HCEC 1CT (cell line): ENCODE measurements at places on chromosomes 11 and 22.

GRCh38 chr11:8258784-8259183 is 4.9 kb downstream of the LMO1 start:
- peak; percentile 41 for DNase-seq

- no peak for DNase-seq
These were observed 365.4 kb downstream of the BRD1 start for GRCh38 chr22:49462291-49462690.

- DNase-seq: peak; percentile 18
These were observed 7.5 kb downstream of the NARS2 start for GRCh38 chr11:78567209-78567608.

DNA sequence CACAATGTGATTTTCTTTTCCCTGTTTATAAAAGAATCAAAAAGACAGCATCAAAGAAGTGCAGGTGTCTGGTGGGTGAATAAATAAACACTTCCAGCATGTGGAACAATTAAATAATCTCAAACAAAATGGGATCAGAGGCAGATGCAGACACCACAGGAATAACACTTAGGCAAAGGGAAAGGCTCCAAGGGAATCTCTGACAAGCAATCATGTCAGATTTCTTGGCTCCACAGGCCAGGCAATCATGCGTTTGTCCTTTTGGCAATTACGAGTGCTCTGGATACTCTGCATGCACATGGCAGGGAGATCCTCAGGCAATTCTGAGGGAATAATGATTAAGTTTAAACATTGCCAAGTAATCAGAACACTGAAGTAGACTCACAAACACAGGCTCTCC is 403.5 kb upstream of the LUZP2 start:
- no peak for DNase-seq

GRCh38 chr22:29037340-29037932 is 24.2 kb downstream of the C22orf31 start:
- no peak for DNase-seq

DNA sequence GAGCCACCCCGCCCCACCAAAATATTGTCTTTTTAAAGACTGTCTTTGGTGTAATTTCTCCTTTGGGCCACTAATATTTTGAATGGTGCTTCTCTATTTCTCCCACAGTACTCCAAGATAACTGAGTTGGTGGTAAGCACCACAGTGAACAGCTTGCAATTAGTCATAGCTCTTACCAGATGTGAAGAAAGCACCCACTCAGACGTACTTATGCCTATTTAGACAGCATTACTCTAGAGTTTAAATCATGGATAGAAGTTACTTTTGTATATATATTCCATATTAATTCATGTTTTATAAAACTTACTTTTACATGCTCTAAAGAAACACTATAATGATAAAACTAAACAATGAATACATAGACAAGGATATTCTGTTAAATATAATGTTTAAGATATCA is 12.7 kb downstream of the ANO3 start:
- DNase-seq: peak; percentile 78

DNA sequence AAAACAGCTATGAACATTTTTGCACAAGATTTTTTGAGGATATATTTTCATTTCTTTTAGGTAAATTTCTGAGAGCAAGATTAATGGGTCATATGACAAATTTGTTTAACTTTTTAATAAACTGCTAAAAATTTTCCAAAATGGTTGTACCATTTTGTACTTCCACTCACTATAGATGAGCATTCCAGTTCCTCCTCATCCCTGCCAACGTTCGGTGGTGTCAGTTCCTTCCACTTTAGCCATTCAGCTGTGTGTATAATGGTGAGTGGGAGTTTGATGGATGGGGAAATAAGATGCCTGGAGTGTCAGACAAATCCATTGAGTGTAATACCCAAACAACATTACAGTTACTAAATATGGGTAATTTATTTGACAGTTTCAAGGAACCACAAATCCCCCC is 49.7 kb downstream of the MIAT start:
- DNase-seq: no peak

GRCh38 chr11:57432714-57433163 is 5.8 kb upstream of the SLC43A3 start:
- DNase-seq: peak; percentile 80

DNA sequence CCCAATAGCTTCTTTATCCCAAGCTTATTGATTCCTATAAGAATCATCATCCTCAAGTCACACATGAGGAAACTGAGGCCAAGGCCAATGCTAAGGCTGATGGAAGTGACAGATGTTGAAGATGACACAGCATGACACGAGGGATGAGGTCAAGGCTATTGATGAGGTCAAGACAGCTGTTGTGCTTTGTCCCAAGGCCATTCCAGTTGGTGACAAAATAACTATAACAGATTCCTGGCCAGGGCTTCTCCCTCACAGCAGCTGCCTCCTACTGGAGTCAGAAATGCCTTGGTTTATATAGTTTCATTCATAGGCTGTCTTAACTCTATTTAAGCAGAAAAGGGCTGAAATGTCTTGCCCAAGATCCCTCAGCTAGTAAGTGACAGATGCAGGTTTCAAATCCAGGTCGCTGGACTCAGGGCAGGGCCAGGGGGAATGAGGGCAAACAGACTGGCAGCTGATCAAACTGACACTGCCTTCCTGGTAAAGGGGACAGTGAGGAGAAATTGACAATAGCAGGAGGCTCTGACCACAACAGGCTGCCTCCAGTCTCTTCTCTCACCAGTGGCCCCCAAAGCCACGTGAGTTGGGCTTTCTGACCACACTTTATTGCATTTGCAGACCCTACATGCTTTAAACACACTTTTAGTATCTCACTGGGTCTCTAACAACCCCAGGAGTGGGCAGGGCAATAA is 16.5 kb downstream of the MIF start:
- DNase-seq: no peak

DNA sequence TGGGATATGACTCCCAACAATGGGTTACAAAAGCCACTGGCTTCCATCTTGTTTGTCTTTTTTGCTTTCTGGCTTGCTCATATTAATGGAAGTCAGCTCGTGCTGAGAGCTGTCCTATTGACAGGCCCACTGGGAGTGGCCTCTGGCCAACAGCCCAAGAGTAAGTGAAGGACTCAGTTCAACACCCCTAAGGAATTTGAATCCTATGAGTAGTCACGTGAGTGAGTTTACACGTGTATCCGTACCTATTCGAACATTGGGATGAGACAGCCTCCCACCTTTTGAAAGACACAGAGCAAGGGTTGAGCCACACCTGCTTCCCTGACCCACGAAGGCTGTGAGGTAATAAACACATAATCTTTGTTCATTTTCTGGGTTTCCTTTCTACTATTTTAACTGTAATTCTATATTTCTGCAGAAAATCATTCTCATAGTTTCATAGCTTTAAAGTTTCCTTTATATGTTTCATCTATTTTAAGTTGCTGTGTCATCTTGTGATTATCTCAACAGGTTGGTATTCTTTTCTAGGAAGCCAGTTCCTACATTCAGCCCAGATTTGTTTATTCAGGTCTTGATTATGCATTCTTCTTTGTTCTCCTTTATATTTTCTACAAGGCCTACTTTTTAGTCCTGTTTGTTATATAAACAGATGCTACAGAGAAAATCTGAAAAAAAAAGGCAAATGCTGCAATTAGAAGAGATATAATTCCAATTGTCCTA is 802.3 kb downstream of the CNTN5 start:
- no peak for DNase-seq

DNA sequence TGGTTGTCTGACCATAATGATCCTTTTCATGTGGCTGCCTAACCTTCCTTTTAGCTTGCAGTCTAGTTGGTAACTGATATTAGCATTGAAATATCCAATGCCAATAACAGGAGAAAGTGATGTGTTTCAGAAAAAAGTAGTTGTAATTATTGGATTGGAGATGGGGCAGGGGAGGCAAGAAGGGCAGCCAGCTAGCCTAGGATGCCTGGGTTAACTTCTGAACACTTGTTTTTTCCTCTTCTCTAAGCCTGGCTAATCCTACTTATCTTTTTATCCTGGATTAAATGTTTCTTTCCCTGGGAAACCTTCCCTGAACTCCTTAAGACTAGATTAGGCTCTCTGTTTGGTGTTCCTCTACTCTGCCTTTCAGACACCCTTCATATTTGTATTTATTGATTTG is 380.2 kb downstream of the TMEM135 start:
- no peak for DNase-seq

DNA sequence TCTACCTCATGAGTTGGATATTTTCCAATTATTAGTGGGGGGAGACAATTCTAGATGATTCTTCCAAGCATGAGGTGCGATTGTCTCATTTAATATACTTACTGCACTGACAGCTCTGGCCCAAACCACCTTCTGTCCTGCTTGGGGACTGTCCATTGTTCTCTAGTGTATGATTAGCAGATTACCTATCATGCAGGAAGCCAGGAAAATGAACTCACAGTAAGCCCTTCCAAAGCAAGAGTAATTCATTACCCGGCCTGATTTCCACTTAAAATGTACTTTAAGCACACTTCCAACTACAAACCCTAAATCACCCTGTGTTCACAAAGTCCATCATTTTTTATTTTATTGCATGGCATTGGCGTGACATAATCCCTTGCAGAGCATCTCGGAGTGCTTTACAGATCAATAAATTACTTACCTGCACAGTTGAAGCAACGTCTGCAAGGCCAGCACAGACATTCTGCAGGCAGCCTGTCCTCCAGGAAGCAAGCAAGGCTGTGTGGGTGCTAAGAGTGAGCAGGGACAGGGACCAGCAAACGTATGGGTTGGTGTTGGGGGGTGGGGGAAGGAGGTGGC is 838.2 kb downstream of the NTM start:
- DNase-seq: no peak

DNA sequence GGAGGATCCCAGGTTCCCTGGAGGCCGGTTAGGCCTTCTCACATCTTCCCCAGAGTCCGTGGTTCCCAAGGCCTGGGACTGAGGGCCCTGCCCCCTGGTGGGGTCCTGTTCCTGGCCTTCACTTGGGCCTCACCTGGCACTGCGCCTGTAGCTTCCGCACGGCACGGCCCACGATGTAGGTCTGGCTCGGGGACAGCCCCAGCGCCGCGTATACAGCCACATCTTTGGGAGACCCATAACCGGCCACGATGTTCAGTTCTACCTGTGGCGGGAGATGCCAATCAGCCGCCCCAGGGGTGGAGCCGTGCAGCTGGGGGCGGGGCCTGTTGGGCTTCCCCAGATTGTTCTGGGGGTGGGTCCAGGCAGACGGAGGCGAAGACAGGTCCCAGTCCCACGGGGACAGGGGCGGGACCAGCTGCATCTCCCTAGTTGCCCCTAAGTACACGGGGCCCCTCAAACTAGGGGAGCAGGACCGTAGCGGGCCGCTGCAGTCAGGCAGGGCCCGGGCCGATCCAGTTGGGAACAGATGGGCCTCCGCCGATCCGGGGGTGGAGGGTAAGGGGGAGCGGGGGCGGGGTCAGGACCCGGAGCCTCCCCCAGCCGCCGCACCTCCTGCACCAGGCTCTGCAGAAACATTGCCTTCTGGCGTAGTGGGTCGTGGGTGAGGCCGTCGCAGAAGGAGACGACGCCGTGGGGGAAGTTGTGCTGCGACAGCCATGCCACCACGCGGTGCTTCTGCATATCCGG is 10.1 kb downstream of the AIP start:
- DNase-seq: no peak

GRCh38 chr22:45626198-45626651 is 45.4 kb upstream of the ATXN10 start:
- DNase-seq: no peak

DNA sequence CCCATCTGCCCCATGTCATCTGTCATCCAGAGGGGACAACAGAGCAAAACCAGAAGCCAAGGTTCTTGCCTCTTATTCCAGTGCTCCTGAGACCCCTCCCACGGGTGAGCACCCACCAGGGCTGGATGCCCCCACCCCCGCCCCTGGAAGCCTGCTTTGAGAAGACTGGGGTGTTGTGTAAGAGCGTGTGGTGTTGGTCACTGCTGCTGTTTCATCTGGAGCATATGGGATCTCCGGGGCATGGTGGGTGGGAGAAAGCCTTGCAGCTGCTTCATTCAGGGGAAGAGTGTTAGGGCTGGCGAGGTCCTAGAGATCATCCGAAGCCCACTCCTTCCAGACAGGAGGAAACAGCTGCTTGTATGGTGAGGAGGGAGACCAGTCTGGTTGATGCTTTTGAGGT is 54.1 kb downstream of the CHRDL2 start:
- no peak for DNase-seq

GRCh38 chr11:119065369-119065768 is 2.2 kb upstream of the VPS11 start:
- peak; percentile 28 for DNase-seq

GRCh38 chr11:113446938-113447337 is 28.3 kb downstream of the DRD2 start:
- DNase-seq: no peak

DNA sequence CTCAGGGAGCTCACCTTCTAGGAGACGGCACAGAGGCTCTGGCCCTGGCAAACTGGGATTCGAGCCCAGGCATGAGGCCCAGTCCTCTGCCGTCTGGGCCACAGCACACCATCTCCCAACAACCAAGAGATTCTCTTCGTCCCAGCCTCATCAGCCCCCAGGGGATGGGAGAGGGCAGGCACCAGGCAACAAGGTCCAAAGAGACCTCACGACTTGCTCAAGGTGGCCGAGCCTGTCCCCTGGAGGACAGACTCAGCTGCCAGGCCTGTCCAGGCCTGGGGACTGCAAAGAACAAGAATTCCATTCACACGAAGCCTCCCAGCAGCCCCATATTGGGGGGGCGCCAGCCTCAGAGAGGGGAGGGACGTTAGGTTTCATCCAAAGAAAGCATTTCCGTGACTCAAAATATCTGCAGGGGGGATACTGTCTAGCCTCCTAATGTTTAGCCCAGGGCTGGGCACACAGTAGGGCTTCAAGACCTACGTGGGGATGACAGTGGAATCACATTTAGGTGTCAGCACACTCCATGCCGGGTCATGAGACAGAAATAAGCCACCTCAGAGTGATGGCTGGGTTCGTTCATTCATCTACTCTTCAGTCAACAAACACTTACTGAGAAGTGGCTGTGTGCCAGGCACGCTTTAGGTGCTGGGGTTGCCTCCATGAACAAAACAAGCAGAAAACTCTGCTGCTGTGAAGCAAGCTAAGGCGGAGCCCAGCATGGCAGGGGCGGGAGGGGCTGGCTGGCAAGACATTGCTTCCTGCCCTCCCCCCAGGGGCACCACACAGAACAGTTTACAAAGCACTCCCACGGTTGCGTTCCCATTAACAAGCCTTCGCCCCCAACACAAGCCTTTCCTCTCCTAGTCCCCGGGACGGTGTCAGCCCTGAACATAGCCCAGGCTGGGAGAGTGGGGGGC is 1.2 kb downstream of the CARNS1 start:
- DNase-seq: no peak

GRCh38 chr22:33539902-33540751 is 380.1 kb downstream of the LARGE1 start:
- no peak for DNase-seq

- DNase-seq: no peak
These were observed 1.2 kb downstream of the HIKESHI start for GRCh38 chr11:86303257-86303656.
